Activated CD4-positive, alpha-beta T cell treated with anti-CD3 and anti-CD28 coated beads, Interleukin-10, Interleukin-2, amounts not matched to agents 100 ng/mL and 50 ng/mL, durations not matched to agents 16 hours and 8 hours (primary cell): ENCODE measurements at places on chromosomes 4 and X.

GRCh38 chrX:20461002-20461401, 194.3 kb upstream of the RPS6KA3 start:
- DNase-seq, result no peak

DNA sequence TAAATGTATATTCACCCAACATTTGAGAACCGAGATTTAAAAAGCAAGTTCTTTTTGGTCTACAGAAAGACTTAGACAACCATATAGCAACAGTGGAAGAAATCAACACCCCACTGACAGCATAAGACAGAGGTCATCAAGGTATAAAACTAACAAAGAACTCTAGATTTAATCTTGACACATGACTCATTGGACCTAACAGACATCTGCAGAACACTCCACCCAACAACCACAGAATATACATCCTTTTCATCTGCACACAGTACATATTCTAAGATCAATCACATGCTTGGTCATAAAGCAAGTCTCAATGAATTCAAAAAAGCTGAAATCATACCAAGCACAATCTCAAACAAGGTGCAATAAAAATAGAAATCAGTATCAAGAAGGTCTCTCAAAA, 65.8 kb downstream of the SPIN4 start:
- DNase-seq, result no peak

- no peak for DNase-seq
These were observed 33.3 kb upstream of the ZNF280C start for GRCh38 chrX:130301977-130302376.

- no peak for DNase-seq
These were observed 74.9 kb downstream of the CRLF2 start for GRCh38 chrX:1137531-1137930.

GRCh38 chrX:148567229-148567628, 66.8 kb downstream of the AFF2 start:
- DNase-seq, result no peak

GRCh38 chr4:6452897-6453687, 19.3 kb downstream of the PPP2R2C start:
- no peak for DNase-seq

DNA sequence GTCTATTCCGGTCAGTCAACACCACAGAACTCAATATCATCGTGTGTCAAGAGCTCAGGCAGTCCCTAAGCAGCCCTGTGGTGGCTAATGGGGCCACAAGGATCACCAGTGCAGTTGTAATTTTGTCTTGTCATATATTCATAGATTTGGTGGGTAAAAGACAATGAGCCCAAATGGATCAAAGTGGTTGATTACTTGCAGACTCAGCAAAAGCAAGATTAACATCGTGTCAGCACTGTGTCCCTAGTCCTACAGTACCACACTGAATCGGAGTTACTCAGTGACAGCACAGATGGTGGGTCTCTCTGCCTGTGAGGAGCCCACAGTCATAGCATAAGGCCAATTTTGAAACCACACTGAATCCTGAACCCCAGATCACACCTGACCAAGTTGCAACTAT, 8.7 kb downstream of the XAGE5 start:
- DNase-seq, result no peak

GRCh38 chrX:155435744-155436112, 22.7 kb downstream of the F8A3 start:
- DNase-seq, result no peak

DNA sequence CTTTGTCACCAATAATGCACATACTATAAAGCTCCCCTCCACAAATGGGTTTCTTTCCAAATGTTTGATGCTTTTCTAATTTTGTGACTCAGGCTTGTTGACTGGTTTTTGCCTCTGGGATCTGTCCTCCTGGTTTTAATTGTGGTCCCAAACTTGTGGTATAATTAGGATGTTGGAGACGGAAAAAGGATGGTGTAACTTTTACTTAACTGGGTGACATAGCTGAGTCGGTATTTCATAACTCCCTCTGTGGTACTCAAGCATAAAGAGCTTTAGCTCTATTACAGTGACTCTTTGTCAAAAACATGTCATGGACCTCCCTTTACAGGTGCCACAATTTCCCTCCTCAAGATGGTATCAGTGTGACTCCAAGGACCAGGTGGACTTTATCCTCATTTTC, 119.7 kb upstream of the RBPJ start:
- DNase-seq, result no peak

- DNase-seq, result no peak
These were observed 326.3 kb downstream of the C4orf33 start for GRCh38 chr4:129422277-129422676.

DNA sequence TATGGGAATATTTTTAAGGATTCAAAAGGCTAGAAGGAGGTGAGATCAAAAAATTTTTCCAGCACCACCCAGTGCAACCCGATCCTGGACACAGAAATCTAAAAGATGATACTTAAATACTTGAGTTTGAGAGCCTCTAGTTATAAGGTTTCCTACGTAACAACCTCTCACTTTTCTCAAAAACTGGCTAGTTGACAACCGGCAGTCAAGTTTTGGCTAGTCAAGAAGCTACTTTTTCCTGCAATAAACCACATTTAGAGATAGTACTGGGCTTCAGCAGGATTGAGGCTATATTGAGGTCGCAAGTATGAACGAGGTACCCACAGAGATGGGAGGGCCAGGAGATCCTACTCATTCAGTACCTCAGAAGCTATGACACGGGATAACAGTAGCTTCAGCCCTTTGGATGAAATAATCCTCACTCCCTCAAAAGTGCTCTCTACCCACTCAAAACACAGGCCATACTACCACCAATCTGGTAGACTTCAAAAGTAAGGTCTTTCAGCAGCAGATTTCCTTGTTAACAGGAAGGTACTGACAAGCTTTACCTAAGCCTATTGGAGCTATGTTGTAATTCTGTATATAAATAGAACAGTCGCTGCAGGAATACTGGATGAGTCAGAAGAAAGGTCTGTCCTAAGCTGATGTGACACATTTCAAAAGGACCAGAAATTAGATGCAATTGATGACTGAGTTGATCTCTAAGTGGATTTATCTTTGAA, 1.5 kb upstream of the TSPAN5 start:
- DNase-seq, result peak; percentile 52

DNA sequence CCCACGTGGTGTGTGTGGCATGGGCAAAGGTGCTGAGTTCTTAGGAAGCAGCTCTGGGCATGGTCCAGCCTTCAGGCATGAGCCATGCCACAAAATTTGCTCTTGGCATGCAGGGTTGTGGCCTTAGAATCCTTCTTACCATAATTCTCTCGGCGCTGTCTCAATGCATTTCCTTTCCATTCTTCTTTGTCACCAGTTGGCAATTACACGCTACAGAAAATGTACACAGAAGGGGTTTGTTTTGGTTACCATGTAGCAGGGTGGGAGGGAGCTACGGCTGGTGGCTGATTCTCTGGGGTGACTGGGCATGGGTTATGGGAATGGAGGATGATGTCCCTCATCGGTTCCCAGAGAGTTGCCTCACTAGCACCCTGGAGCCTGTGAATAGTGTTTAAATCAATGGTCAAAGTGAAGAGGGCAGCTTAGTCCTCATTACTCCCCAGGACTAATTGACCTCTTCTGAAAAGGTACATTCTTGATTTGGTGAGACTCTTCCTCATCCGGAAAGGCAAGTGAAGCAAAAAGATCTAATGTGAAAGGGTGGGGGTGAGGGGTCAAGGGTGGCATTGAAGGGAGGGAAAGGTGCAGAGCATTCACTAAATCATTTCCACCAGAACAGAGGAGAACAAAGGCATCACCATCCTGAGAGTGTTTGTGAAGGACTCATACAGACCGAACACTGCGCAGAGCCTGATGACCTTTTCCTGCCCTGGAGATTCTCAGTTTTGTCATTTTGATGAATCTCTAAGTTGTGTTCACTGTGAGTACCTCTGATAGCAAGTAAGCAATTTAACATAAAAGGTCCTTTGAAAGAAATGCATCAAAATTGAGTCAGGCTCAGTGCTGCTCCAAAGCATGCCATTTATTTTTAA, 199.8 kb upstream of the SFRP2 start:
- no peak for DNase-seq

GRCh38 chrX:76064825-76065224, 108.0 kb upstream of the PBDC1 start:
- no peak for DNase-seq

GRCh38 chr4:184825141-184825895, 450 bp downstream of the ACSL1 start:
- DNase-seq, result peak; percentile 52

- no peak for DNase-seq
These were observed 331 bp downstream of the SETD7 start for GRCh38 chr4:139555705-139556070.

- peak; percentile 9 for DNase-seq
These were observed 560.8 kb downstream of the FGF13 start for GRCh38 chrX:138150709-138151108.

GRCh38 chrX:103845165-103845653, 13.2 kb upstream of the RAB9B start:
- peak; percentile 64 for DNase-seq

DNA sequence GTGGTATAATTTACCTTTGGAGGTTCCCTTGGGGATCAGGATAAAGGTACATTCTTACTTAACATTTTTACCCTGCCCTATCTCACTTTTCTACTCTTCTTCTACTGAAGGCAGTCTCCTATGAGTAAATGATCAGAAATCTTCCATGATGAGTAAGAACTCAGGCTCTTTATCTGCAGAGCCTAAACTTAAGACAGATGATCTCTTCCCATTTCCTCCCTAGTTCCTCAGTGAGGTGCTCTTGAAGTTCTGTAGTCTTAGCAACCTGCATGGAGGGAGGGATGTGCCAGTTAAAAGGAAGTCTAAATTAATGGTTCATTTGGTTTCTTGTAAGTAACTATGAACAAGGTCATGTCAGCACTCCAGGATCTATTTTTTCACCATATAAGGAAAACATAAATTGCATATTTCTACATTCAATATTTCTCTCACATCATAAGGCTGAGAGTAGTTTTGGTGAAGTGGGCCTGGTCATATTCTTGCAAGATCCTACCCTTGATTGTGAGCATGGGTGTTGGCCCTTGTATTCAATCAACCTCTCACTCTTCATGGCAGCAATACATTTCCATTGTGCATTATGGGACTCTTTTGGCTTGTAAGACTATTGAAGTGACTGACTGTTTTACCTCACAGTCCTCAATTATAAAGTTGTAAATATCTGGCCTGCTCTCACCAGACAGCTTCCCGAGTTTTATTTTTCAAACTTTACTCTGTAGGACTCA, 295.5 kb downstream of the SLC7A11 start:
- no peak for DNase-seq

DNA sequence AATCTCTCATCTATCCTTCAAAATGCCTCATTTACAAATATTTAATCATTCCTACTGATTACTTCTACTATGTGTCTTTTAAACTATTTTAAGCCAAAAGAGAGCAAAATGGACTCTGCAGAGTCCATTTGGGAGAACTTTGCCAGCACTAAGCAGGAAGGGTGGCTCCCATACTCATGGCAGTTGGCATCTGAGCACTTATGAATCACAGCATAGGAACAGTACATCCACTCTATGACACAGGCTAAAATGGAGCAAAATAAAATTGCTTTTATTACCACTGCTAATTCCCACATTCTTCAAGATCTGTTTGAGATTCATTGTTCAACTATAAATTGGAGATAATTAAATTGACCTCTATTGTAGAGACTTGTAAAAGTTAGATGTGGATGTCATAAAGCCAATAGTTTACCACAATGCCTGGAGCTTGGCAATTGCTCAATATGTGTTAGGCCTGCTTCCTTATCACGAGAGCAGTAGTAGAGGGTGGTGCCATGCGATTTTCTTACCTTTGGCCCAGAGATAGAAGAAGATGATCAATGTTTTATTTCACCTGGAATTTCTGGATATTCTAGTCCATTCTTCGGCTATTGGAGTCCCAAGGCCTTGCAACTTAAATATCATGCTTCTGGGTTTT, 19.1 kb downstream of the HPGD start:
- no peak for DNase-seq

- no peak for DNase-seq
These were observed 99.3 kb downstream of the TEX11 start for GRCh38 chrX:70808942-70809940.

DNA sequence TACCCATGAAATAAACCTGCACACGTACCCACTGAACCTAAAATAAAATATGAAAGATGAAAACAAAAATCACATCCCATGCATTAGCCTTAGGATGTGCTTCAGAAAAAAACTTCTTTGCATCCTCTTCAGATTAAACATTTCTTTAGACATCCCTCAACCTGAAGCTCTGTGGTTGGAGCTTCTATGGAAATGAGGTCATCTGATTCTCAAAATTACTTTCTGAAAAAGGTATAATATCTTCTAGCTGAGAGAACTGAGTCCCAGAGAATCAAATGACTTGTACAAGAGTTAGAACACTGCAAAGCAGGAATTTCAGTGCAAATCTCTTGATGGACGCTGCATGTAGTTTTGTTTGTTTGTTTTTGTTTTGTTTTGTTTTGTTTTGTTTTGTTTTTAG, 19.1 kb upstream of the ANTXR2 start:
- DNase-seq, result peak; percentile 64

GRCh38 chrX:19174401-19175025, 52.2 kb upstream of the ADGRG2 start:
- DNase-seq, result no peak

- no peak for DNase-seq
These were observed 137.0 kb downstream of the AMMECR1 start for GRCh38 chrX:110180928-110181310.

GRCh38 chr4:101419336-101420135, 72.2 kb upstream of the PPP3CA start:
- DNase-seq, result peak; percentile 55

DNA sequence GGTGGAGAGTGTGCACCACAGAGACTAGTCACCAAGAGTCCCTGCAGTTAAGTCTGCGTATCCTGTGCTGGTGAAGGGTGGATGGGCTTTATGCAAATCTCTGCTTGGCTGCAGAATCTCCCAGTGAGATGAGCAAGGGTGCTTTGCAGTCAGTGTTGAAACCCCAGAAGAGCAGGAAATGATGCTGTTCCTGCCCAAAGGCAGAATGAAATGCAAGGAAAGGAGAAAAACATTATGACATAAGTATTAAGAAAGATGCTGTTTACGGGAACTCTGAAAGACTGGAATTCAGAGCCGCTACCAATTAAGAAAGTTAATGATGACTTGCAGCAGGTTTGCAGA, 25.4 kb upstream of the ACSL1 start:
- peak; percentile 73 for DNase-seq

DNA sequence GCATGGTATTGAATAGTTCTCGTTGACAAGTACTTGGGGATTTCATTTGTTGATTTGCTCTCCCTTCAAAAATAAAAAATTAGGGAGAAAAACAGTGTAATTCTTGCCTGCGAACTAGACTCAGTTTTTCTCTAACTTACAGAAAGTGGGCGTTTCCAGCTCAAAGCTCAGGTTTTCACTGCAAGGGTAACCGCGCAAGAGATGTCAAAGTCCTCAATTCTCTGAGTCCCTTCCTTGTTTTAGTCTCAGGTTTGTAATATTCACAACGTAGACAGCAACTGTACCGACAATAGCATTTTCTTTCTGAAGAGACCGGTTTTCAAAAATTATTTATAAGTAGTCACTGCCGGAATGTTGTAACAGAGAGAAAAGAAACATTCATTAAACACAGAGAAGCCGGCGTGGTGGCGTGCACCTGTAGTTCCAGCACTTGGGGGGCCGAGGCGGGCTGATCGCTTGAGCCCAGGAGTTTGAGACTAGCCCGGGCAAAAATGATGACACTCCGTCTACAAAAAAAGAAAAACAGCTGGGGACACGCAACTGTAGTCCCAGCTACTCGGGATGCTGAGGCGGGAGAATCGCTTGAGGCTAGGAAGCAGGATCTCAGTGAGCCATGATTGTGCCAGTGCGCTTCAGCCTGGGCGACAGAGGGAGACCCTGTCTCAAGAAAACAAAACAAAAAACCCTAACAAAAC, 774 bp downstream of the ZCCHC4 start:
- DNase-seq, result no peak

- no peak for DNase-seq
These were observed 30.8 kb downstream of the RBBP7 start for GRCh38 chrX:16839219-16839851.
